Activated naive CD4-positive, alpha-beta T cell (primary cell): ENCODE measurements at places on chromosomes 2 and 18.

DNA sequence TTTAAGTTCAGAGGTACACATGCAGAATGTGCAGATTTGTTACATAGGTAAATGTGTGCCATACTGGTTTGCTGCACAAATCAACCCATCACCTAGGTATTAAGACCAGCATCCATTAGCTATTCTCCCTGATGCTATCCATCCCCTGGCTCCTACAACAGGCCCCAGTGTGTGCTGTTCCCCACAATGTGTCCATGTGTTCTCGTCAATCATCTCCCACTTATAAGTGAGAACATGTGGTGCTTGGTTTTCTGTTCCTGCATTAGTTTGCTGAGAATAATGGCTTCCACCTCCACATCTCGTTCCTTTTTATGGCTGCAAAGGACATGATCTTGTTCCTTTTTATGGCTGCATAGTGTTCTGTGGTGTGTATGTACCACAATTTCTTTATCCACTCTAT is 75.8 kb downstream of the SUCLG1 start:
- no peak for DNase-seq

DNA sequence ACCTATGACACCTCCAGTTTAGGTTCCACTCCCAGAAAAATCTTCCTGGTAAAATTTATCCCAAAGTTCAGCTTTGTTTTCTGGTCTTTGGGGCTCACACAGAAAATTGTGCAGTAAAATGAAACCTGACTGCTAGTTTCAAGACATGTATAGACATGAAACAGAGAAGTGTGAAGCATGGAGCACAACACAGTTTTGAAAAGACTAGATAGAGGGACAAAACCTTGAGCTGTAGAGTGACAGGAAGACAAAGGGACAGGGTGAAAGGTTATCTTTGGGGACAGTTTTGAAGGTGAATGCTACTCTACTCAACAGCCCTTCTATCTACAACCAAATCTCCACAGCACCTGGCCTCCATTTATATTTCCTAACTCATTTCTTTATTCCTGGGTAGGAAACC is 352.6 kb downstream of the RBM43 start:
- no peak for DNase-seq

GRCh38 chr2:44906972-44907371 is 34.5 kb upstream of the SIX3 start:
- DNase-seq: no peak

- DNase-seq: no peak
Measured at GRCh38 chr2:96239745-96240264, 26.0 kb downstream of the TMEM127 start.

GRCh38 chr2:232628466-232629128 is 4.8 kb upstream of the EFHD1 start:
- DNase-seq: no peak

DNA sequence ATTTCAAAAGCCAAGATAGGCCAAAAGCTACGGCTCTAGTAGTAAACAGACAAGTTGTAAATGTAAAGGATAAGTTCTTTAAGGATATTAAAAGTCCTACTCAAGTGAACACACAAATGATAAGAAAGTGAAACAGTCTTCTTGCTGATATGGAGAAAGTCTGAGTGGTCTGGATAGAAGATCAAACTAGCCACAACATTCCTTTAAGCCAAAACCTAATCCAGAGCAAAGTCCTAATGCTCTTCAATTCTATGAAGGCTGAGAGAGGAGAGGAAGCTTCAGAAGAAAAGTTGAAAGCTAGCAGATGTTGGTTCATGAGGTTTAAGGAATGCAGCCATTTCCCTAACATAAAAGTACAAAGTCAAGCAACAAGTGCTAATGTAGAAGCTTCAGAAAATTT is 111.7 kb upstream of the ZEB2 start:
- DNase-seq: no peak

DNA sequence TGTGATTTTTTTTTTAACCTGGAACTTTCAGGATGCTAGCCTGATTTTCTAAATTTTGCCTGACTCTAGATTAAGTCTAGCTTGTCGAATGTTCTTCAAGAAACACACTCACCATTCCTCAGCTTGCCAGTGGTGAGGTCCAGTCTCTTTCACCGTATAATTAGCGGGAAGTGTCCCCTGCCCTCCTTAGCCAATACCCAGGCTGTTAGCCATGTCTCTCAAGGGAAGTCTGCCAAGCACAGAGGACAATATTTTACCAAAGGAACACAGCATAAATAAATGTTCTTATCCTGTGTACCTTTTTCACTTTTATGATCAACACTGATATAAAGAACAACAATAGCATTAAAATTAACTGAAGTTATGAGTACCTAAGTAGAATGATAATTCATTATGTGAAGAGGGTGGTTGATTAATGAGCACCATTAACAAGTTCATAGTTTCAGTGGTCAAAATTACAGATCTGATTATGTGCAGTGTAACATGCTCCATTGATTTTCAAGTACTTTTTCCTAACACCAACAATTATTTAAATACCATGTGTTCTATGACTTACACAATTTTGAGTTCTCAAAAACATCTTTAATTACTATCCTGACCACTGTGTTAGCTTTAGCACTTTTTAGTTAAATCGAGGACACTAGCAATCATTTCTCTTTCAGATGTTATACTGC is 445.8 kb upstream of the RAB12 start:
- DNase-seq: no peak

GRCh38 chr2:100246163-100247145 is 75.8 kb downstream of the LONRF2 start:
- DNase-seq: no peak

- no peak for DNase-seq
Measured at GRCh38 chr2:133599811-133600210, 31.5 kb upstream of the NCKAP5 start.

GRCh38 chr18:48171490-48172188 is 237.5 kb downstream of the ZBTB7C start:
- no peak for DNase-seq

DNA sequence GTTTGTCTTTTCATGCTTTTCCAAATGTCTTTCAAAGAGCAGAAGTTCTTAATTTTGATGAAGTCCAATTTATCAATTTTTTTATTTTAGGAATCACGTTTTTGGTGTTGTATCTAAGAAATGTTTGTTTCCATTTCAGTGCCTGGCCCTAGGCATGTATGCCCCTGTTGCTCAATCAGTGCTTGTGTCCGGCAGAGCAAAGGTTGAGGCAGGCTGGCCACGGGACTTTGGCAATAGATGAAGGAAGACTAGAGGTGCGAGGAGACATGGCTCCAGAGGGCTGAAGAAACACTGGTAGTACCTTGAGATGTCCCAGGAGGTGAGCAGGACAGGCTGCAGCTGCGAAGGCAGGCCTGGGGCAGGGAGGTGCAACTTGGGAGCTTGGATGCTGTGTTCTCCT is 10.1 kb upstream of the B3GNT7 start:
- DNase-seq: no peak

GRCh38 chr2:74648009-74648443 is at the start of gene M1AP:
TSS of gene M1AP (minus strand) at chr2:74648330. CDS start at chr2:74640275, 8,055 bp downstream.
- no peak for DNase-seq

GRCh38 chr2:104163611-104164130 is 690.2 kb upstream of the POU3F3 start:
- no peak for DNase-seq

DNA sequence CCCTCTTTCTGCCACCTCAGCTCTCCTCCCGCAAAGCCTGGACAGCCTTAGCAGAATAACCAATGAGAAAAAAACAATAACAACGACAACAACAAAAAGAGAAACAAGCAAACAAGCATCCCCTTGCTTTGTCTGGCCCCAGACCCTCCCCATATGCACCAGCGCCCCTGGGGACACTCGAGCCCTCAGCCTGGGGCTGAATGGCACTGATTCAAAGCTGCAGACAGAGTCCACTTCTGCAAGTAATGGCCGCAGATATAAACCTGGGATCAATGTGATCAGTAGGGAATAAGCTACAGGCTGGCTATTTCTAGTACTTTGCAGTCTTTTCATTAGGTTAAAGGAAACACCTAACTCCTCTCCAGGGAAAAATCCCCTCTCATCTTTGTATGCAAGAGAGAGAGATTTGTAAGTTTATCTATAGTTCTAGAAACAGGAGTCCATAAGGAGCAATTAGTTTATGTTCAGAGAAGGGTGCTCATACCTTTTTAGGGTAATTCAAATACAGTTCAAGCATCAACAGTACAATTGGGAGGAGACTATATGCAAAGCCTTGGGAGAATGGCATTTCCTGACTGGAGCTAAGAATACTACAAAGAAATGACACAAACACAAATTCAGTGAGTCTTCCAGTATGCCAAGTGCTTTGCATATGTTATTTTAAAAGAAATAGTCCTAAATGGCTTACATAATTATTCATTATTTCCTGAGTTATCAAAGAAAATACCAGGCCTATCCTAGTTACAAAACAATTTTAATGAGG is 122.3 kb upstream of the DDX18 start:
- no peak for DNase-seq

GRCh38 chr2:101386599-101387150 is 628 bp downstream of the CREG2 start:
- no peak for DNase-seq

DNA sequence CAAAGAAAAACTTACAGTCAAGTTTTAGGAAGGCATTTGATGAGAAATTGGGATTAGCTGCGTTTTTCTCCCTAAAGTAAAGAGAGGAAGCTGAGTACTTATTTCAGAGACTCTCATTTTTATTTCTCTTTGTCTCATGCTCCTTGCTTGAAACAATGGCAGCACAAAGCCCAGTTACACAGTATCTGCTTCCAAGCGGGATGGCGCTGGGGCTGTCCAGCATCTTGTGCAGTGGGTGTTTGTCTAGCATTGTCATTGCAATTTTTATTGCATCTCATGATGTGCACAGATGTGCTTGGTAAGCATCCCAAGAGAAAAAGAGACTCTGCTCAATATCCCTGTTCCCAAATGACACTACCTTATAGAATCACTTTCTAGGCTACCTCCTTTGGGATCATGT is 102.8 kb upstream of the ZNF521 start:
- no peak for DNase-seq

DNA sequence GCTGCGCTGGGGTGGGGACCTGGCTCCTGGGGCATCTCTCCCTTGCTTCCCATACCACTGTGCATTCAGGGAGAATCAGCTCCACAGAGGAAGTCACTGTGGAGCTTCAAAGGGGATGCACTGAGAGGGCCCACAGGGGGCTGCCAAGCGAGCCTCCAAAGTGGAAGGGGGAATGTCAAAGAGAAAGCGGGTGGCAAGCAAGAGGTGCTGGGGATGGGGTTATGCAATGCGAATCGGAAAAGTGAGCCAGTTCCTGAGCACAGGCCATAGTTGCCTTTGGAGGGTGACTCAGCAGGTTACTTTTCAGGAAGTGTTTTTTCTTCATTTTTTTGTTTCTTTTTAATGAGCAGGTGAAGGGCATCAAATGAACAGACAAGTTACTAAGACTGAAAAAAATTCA is 17.6 kb downstream of the PMAIP1 start:
- DNase-seq: no peak

DNA sequence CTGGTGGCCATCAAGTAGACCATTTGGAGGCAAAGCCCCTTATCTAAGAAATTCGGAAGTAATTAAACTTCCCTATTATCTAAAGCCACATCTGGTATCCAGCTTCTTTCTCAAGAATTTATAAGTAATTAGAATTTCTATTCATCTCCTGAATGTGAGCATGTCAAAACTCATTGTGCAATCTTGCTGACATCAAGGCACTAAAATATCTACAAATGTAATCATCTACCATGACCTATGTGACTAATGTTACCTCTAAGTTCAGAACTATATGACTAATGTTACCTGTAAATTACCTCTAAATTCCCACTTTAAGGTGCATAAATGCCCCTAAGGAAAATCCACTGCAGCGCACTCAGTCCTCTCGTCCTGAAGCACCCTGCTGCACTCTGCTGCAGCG is 773.0 kb downstream of the CPS1 start:
- DNase-seq: no peak

DNA sequence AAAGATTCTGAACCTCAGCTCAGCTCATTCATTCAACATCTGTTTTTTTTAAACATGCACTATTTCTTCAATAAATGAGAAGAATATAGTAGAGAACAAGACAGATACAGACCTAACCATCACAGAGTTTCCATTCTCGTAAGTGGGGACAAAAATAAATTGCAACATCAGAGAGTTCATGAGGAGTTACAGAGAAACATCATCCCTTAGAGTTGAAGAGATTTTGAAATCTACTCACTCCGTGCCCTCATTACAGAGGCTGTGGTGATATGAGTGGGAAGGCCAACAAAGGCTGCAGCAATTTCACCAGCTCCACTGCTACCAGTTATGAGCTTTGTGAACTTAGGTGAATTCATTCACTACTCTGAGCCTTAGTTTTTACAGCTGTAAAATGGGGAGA is 399.3 kb downstream of the BCL11A start:
- no peak for DNase-seq

GRCh38 chr2:190578158-190579057 is 43.9 kb upstream of the NEMP2 start:
- no peak for DNase-seq

DNA sequence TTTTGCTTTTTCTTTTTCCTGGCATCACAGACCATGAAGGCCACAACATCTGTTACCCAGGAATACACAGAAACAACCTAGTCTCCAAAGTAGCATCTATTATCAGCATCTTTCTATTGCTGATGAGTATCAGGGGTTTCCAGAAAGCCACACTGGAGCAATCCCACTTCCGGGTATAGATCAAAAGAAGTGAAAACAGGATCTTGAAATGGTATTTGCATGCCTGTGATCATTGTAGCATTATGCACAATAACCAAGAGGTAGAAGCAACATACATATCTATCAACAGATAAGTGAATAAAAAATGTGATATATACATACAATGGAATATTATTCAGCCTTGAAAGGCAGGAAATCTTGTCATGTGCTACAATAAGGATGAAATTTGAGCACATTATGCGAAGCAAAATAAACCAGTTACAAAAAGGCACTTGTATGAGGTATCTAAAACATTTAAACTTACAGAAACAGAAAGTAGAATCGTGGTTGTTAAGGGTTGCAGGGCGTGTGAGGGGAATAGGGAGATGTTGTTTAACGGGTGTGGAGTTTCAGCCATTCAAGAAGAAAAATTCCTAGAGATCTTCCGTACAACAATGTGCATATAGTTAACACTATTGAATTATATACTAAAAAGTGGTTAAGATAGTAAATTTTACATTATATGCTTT is 115.1 kb downstream of the KCNE4 start:
- no peak for DNase-seq

- no peak for DNase-seq
Measured at GRCh38 chr2:56263876-56264275, 80.1 kb downstream of the CCDC85A start.

- no peak for DNase-seq
Measured at GRCh38 chr2:23427976-23428375, 43.0 kb downstream of the KLHL29 start.

GRCh38 chr2:65856928-65857327 is 424.5 kb upstream of the SPRED2 start:
- DNase-seq: no peak

DNA sequence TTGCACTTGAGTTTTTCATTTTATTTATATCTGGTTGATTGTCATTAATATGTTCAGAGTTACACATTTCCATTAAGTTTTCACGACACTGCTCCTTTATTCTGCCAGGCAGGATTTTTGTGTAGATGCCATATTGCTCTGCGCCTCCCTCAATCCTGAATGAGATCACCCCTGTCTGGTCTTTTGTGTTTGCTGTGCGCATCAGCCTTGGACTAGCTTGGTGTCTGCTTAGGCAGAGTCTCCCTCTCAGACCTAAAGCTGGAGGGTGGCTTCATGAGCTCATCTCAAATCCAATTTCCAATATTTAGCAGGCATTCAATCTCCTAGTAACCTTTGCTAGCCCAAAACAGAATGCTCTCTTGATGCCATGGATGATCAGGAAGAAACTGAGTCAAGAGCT is 137.4 kb downstream of the SMAD7 start:
- no peak for DNase-seq
